GOT3 (cell line): ENCODE measurements at places on chromosomes 1 and 21.

DNA sequence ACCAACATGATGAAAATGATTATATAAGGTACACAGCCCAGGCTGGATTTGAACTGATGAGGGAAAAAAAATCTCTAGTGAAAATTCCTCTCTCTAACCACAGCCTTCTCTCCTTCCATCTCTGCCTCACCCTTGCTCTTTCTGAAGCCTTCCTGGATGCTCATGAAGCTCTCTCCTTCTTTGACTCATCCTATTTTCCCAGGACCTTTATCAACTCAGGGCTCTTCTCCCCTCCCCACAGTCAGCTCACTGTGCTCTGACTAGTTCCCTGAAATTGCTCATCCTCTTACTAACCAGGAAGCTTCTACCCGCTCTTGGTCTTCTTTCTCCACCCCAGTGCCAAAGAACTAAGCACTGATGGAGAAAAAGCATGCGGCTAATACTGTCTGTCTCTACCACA lies 46.4 kb upstream of the ERG start:
- DNase-seq, result no peak

DNA sequence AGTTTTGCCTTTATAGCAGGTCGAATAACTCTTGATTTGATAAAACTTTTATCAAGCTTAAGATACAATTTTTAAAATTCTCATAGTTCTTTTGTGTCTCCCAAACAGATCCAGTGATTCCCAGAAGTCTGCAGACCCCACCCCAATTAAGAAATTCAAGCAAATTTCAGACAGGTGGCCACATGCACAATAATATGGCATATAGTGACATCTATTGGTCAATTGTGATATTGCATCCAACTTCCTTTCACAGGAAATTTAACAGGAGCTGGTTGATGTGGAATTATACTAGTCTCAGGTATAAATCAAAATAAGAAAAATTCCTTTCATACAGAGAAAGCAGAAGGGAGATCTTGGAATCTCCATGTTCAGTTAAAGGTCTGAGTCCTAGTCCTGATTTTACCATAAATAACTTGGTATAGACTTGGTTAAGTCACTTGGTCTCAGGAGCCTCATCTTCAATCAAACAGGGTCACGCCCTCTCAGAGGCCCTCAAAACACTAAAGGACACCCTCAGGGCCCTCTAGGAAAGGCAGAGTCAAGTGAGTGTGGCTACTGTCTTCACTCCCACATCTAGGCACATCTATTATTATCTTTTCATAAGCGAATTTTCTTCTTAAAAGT lies 24.1 kb downstream of the PIGM start:
- no peak for DNase-seq

DNA sequence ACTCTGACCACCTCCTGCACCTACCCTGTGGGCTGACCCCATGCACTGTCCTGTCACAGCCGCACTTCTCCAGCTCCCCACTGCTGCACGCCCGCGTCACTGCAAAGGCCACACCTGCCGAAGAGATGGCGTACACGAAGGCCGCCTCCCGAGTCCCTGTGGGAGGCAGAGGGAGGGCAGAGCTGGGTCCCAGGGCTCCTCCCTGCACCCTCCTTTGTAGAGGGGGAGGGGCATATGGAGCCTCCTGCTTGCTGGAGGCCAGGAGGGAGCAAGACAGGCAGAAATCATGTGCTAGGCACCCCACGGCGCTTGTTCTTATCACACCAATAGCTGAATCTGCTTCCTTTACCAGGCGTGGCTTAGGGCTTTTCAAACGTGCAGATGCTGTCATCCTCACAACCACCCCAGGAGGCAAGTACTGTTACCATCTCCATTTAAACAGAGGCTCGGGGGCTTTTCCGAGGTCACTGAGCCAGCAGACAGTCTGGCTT lies 21.4 kb downstream of the WNT4 start:
- no peak for DNase-seq

DNA sequence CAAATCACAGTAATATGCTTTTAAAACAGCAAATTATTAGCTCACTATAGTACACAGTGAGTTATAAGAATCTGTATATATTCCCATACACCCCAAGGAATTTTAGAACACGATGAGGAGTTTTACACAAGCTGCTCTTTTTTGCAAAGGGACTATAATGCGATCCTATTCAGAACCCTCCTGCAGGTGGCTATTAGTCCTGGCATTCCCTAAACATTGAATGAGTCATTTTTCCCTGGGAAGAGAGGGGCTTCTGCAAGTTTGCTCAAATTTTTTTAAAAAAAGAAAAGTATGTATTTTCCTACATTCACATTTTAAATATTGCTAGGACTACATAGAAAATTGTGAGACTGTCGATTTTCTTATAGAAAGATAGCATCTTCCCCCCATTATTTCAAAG lies 106.3 kb downstream of the COL11A1 start:
- no peak for DNase-seq

GRCh38 chr1:186420923-186421322 lies 40.0 kb downstream of the PDC start:
- DNase-seq, result no peak

DNA sequence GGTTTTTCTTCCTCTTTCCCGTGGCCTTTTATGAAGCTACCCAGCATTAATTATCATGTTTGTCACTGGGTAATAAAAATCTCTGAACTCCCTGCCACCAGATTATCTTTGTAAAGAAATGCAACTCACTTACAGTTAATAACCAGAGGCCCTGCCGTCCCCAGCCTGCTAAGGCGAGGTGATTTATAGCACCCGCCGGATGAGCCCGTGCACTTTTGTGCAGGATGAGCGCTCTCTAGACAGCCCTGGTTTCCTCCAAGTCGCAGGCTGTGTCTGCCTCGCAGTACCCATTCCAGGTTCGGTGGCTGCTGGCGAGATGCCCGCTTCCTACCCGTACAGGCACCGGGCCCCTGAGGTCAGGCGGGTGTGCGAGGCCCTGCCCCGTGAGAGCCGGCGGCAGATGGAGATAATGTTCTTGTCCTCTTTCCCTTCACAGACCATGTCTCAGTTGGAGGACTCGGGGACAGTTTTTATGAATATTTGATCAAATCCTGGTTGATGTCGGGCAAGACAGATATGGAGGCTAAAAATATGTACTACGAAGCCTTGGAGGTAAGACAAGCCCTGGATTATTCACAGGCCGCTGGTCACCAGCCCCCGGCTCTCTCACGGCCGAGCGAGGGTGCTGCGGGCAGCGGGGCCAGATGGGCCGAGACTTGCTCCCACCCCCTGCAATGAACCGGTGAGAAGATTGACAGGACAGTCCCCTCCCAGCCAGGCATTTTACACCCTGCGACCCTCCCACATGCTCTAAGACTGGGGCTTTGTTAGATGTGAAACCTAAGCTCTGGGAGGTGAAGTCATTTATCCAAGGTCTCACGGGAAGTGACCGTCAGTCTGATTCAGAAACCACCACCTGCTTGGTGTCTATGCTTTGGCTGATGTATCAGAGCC lies 28.5 kb upstream of the SELENON start:
- DNase-seq, result no peak

DNA sequence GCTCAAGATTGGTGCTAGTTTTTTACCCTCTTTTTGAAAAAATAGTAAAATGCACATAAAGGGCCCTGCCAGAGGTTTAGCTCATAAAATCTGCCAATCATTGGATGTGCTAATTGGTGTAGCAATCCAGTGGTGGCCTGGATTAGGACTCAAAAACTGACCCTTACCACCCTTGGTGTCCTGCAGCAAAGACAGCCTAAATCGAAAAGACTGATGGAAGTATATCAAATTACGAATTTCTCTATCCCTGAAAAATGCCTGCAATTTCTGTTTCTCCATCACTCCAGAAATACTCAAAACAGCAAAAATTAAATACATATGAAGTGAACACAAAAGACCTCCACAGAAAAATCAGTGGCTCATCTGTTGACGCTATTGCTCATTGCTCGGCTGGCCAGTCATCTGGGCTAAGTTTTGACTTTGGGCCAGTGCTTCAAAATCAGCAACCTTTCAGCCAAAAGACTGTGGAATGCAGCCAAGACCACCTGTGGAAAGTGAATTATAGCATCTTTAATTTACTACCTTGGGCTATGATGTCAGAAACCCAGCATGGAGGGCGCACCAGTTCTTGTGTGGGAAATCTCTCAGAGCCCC lies 30.0 kb downstream of the WLS start:
- DNase-seq, result no peak

GRCh38 chr21:45972353-45972715 lies 9.2 kb upstream of the COL6A1 start:
- DNase-seq, result no peak

DNA sequence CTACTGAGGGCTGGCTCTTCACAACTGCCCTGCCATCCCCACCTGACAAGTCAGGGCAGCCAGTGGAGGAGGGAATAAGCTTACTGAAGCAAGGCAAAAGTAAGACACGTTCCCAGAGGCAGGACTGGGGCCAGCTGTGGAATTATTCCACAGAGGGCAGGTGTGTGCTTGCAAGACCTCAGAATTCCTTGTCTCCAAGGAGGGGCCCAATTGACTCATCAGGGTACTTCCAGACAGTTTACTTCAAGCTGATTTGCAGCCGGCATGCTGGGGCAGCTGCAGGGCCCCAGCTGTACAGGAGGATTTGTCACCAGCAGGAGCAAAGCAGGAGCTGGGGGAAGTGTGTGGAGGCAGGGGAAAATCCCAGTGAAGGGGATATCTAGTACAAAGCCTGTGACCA lies 167.5 kb upstream of the CAMK1G start:
- DNase-seq, result no peak

DNA sequence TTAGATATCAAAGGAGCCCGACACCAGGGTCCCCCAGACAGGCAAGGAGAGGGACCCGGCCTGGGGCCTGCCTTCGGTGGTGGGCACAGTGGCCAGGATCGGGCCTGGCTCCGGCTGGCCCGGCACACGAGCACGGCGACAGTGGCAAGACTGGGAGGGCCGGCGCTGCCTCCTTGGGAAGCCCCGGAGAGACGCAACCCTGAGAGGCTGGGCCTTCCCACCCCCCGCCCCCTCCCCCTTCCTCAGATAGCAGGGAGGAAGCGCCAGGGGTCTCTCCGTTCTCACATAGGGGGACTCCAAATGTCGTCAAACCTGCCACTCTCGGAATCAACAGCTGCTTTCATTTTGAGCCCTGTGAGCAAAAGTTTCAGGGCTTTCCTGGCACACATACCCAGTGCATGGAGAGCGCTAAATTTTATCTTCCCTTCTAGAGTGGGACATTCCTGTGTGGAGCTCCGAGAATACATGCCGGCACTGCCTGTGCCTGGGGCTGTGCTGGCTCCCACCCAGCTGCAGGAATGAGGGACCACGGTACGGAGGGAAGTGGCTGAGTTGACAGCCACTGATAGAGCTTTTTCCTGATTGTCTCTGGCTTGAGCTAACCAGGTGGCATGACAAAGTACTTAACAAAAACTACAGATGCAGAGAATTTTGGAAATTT lies 62.4 kb downstream of the CD247 start:
- DNase-seq, result no peak

GRCh38 chr1:209780268-209780667 lies 4.1 kb downstream of the C1orf74 start:
- no peak for DNase-seq

- DNase-seq, result no peak
These were observed 36.0 kb downstream of the CENPF start for GRCh38 chr1:214638997-214639396.

- DNase-seq, result no peak
These were observed 71.9 kb upstream of the EFHD2 start for GRCh38 chr1:15337656-15338402.

GRCh38 chr1:156914440-156914856 lies 6.0 kb upstream of the LRRC71 start:
- no peak for DNase-seq

- no peak for DNase-seq
These were observed 16.4 kb upstream of the C4BPB start for GRCh38 chr1:207072233-207072632.

DNA sequence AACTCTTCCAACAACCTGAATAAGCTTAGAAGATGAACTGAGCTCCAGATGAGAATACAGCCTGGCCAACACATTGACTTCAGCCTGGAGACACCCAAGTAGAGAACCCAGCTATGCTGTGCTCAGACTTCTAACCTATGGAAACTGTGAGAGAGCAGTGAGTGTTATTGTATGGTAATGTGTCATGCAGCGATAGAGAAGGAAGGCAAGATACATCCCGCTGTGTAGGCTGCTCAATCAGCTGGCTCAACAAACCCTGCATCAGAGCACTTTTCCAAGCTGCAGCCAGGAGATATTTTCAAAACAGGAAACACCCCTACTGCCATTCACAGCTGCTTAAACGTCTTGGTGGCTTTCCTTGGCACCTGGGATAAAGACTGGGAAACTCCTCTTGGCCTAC lies 321.3 kb downstream of the SIPA1L2 start:
- no peak for DNase-seq

GRCh38 chr1:23422941-23423340 lies 1.6 kb downstream of the TCEA3 start:
- no peak for DNase-seq

GRCh38 chr1:206420471-206420870 lies 49.8 kb upstream of the IKBKE start:
- DNase-seq, result no peak

GRCh38 chr1:167056529-167057231 lies 33.5 kb downstream of the GPA33 start:
- no peak for DNase-seq

- DNase-seq, result no peak
These were observed 35.1 kb downstream of the GPA33 start for GRCh38 chr1:167054946-167055630.

DNA sequence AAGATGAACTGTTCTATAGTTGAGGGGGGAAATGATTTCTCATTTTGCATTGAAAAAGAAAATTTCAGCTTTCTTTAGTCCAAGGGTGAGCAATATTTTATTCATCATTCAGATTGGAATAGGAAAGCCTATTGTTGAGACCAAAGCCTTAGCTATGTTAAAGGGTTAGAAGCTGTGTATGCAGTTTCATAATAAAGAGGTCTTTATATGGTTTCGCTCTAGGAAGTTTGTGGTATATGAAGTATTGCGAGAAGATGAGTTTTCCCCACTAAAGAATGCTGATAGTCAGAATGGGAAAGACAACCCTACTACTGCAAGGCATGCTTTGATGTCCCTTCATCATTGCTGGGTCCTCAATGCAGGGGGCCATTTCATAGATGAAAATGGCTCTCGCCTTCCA lies 28.6 kb downstream of the UAP1 start:
- DNase-seq, result no peak

DNA sequence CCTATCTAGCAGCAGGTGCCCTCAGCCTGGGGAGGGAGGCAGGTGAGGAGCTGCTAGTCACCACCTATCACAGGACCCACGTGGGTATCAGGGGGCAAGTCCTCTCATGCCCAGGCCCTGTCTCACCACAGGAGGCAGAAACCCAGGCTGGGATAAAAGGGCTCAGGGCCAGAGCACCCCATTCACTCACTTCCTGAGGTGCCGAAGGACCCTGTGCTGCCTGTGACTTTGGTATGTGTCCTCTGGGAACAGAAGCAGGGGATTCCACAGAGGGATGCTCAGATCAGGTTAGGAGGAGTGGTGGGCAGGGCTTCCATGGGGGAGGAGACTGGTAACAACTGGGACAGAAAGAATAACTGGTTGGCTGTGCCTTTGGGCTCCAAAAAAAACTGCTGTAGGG lies at the start of gene LCE1E:
LCE1E (plus strand) TSS at position 181 of the 400 bp plus-strand sequence. CDS start 1,043 bp downstream, outside the sequence.
- no peak for DNase-seq

GRCh38 chr1:116164150-116164549 lies 53.0 kb downstream of the MAB21L3 start:
- no peak for DNase-seq

- DNase-seq, result no peak
These were observed 133.6 kb downstream of the TM2D1 start for GRCh38 chr1:61591351-61591750.
